ENCODE measurements at places on chromosomes 2 and 18.

- no peak for DNase-seq
- H3K27me3 ChIP-seq: no peaks in the 10 kb centered on the region
- H3K4me1 ChIP-seq: no peaks in the 10 kb centered on the region
- no peaks in the 10 kb centered on the region for H3K36me3 ChIP-seq
Observed at GRCh38 chr2:154484338-154485099, 214.0 kb upstream of the KCNJ3 start.

- no peak overlapping the region for H3K27ac ChIP-seq
- peaks cover 49% of the 10 kb centered on the region for H3K4me1 ChIP-seq
- DNase-seq: no peak
- peaks cover 51% of the 10 kb centered on the region for H3K36me3 ChIP-seq
- no peaks in the 10 kb centered on the region for H3K27me3 ChIP-seq
- no peak overlapping the region for H3K4me3 ChIP-seq
Observed at GRCh38 chr2:26054598-26055348, 20.9 kb downstream of the RAB10 start.

GRCh38 chr2:166081131-166081632, 46.6 kb downstream of the SCN1A start:
- no peaks in the 10 kb centered on the region for H3K36me3 ChIP-seq
- no peak for DNase-seq
- no peaks in the 10 kb centered on the region for H3K4me1 ChIP-seq
- no peak overlapping the region for H3K27ac ChIP-seq

- no peaks in the 10 kb centered on the region for H3K36me3 ChIP-seq
- no peak overlapping the region for H3K4me3 ChIP-seq
- H3K27me3 ChIP-seq: peaks cover 4% of the 10 kb centered on the region
- H3K4me1 ChIP-seq: no peaks in the 10 kb centered on the region
- H3K27ac ChIP-seq: no peak overlapping the region
Observed at GRCh38 chr2:105972246-105972645, 221.9 kb downstream of the UXS1 start.

DNA sequence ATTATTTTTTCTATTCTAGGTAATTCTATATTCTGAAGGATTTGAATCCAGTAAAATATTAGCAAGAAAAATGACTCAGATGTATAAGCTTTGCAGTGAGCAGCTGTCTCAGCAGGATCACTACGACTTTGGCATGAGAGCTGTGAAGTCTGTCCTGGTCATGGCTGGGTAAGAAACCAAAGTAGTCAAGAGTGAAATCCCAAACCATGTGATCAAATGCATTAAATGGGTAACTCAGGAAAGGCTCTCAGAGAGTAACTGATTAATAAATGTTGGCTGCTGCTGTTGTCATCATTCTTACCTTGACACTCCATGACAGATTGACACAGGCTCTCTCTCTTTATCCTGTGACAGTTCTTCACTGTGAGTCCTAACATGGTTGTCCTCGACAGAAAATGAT, 124.1 kb downstream of the DNAH6 start:
- no peak overlapping the region for H3K27ac ChIP-seq
- H3K36me3 ChIP-seq: no peaks in the 10 kb centered on the region
- no peak overlapping the region for H3K4me3 ChIP-seq
- H3K4me1 ChIP-seq: no peaks in the 10 kb centered on the region
- H3K27me3 ChIP-seq: peaks cover 10% of the 10 kb centered on the region
- DNase-seq: no peak

GRCh38 chr2:226578879-226579278, 220.7 kb downstream of the IRS1 start:
- peaks cover 10% of the 10 kb centered on the region for H3K27me3 ChIP-seq
- no peaks in the 10 kb centered on the region for H3K36me3 ChIP-seq
- no peaks in the 10 kb centered on the region for H3K4me1 ChIP-seq
- H3K4me3 ChIP-seq: no peak overlapping the region
- no peak overlapping the region for H3K27ac ChIP-seq

DNA sequence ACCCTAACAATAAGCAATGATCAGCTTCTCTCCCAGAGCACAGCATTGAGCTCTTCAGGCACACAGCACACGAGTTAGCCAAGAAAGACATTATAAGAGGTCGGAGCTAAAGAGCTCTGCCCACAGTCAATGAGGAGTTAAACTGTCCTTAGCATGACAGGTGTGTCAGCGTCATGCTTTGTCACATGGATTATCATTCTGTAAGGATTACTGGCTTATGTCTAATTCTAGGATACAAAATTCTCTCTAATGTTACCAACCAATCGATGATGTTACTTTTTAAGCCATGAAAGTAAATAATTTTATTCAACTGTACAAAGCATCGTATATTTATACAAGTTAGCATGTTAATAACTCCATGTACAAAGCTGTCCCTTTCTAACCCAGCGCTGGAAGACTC, 108.8 kb downstream of the ZNF236 start:
- DNase-seq: no peak
- H3K27me3 ChIP-seq: no peaks in the 10 kb centered on the region
- no peak overlapping the region for H3K27ac ChIP-seq

GRCh38 chr2:135056790-135057189, 4.7 kb downstream of the RAB3GAP1 start:
- peaks cover 45% of the 10 kb centered on the region for H3K4me1 ChIP-seq
- H3K27me3 ChIP-seq: no peaks in the 10 kb centered on the region
- no peak overlapping the region for H3K4me3 ChIP-seq
- DNase-seq: no peak
- no peak overlapping the region for H3K27ac ChIP-seq
- H3K36me3 ChIP-seq: peaks cover 68% of the 10 kb centered on the region

DNA sequence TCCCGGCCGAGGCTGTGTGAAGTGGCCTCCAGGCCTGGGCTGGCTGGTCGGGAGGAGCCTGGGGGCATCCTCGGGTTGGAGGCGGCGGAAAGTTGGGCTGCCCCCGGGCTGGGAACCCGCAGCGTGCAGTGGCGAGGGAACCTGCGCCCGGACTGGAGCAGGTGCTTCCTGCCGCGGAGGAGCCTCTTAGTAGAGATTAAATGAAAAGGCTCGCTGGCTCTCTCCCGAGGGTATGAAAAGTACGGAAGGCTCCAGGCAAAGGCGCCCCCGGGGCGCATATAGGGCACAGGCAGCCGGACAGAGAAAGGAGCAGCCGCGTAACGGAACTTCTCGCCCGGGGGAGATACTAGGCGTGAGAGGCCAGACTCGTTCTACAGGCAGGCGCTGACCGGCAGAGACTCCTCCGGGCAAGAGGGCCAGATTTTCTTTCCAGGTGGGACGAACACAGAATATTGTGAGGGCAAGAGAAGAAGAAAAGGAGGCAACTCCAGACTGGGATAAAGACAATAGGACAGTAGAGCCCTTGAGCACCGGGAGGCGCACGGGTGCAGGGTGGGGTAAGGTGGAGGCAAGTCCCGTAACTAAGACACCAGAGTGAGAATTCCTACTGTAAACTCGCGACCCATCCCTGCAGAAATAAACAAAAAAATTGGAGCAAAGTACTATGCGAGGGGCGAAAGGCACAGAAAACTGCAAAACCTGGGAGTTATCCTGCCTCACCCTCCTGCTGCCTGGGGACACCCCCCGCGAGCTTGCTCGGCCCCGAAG, 816 bp downstream of the CDH2 start:
- peaks cover 5% of the 10 kb centered on the region for H3K36me3 ChIP-seq
- peak overlapping the region; percentile 69 for H3K4me3 ChIP-seq
- H3K27ac ChIP-seq: no peak overlapping the region

DNA sequence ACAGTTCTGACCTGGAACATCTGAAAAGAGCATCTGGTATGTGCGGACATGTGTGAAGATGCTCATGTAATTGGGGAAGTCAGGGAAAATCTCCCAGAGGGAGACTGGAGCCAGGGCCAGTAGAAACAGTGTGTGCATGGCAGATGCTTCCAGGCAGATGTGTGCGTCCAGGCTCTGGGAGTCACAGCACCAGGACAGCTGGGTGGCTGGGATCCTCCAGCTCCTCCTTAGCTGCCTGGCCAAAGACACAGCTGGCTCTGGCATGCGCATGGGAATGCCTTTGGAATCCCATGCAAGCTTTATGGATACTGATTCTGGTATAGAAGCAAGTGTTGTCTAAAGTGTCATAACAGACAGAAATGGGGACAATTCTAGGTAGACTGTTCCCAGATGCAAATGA, 369.7 kb downstream of the INSIG2 start:
- H3K4me1 ChIP-seq: no peaks in the 10 kb centered on the region
- no peaks in the 10 kb centered on the region for H3K36me3 ChIP-seq
- no peak overlapping the region for H3K4me3 ChIP-seq
- H3K27me3 ChIP-seq: peaks cover 2% of the 10 kb centered on the region

- no peak for DNase-seq
- H3K4me1 ChIP-seq: peaks cover 26% of the 10 kb centered on the region
- H3K27me3 ChIP-seq: no peaks in the 10 kb centered on the region
- no peak overlapping the region for H3K4me3 ChIP-seq
- no peak overlapping the region for H3K27ac ChIP-seq
Observed at GRCh38 chr2:61463769-61464475, 7.0 kb downstream of the USP34 start.

DNA sequence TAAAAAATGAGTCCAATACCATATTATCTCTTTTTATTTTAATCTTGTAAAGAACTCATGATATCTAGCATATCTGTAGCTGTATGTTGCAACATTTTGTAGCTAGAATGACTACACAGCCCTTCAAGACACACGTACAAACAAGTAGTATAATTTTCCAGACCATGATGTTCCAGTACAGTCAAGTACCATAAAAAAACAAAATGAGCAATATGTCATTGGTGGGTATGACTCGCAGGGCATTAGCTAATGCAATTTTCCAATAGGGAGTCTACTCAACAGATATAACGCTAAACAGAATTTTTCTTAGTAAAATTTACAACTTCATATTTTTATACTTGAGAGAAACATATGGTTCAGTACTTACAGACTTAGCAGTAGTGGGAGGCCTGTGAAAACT, 53.6 kb upstream of the UGP2 start:
- no peak overlapping the region for H3K4me3 ChIP-seq
- H3K36me3 ChIP-seq: no peaks in the 10 kb centered on the region
- no peak overlapping the region for H3K27ac ChIP-seq
- H3K27me3 ChIP-seq: peaks cover 4% of the 10 kb centered on the region
- H3K4me1 ChIP-seq: peaks cover 5% of the 10 kb centered on the region
